Bronchial smooth muscle cell (primary cell): ENCODE measurements at places on chromosomes 3 and 15. TPM values are rescaled to one million over a fixed set of nuclear protein-coding genes. Genes with fewer than 3 reads are reported as not detected.

The TUSC7 gene
- under 0.01 TPM in 1 of 2 replicates, not detected in the other for total RNA-seq

The CX3CR1 gene
- total RNA-seq = not detected in 2 replicates

The GRM7 gene
- not detected in 2 replicates for total RNA-seq

The CGNL1 gene
- total RNA-seq = 0.16 and 0.26 TPM in 2 replicates

The RYR3 gene
- under 0.01 TPM in 2 replicates for total RNA-seq

The AP3B2 gene
- total RNA-seq = 0.79 and 1.0 TPM in 2 replicates
